SJSA1 (cell line): ENCODE measurements at places on chromosomes 11 and 22. TPM values are rescaled to one million over a fixed set of nuclear protein-coding genes. Genes with fewer than 3 reads are reported as not detected.

DNA sequence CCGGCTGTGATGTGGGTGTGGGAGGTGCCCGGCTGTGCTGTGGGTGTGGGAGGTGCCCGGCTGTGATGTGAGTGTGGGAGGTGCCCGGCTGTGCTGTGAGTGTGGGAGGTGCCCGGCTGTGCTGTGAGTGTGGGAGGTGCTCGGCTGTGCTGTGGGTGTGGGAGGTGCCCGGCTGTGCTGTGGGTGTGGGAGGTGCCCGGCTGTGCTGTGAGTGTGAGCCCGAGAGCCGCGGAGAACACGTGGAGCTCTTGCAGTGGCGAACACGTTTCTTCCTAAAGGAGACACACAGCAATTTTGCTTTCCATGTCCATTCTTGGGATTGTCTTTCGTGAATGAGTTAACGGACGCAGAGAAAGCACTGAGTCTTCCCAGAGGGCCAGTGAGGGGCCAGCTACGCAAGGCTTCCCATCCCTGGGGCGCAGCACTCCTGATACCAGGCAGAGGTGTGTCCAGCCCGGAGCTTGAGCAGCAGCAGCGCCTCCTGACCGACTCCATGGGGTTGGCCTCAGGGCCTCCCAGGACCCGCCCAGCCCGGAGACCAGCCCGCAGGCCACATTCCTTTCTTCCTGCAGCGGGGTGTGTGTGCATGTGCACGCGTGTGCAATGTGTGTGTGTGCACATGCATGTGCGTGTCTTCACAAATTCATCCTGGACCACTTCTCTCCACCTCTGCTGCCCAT is 245.0 kb upstream of the B3GAT1 start:
- no peak overlapping the region for H3K4me3 ChIP-seq
- H3K4me1 ChIP-seq = no peaks in the 10 kb centered on the region
- no peak for DNase-seq
- H3K27ac ChIP-seq = no peak overlapping the region
- no peaks in the 10 kb centered on the region for H3K36me3 ChIP-seq

Gene TRIM49
- not detected in 2 replicates for total RNA-seq

GRCh38 chr11:70398834-70399680 is 728 bp downstream of the CTTN start:
- H3K27ac ChIP-seq = peak overlapping the region; percentile 96
- peaks cover 21% of the 10 kb centered on the region for H3K4me1 ChIP-seq

GRCh38 chr11:101438126-101438525 is 145.7 kb downstream of the TRPC6 start:
- H3K27me3 ChIP-seq = no peaks in the 10 kb centered on the region
- H3K4me3 ChIP-seq = no peak overlapping the region
- no peak for DNase-seq
- no peaks in the 10 kb centered on the region for H3K36me3 ChIP-seq

DNA sequence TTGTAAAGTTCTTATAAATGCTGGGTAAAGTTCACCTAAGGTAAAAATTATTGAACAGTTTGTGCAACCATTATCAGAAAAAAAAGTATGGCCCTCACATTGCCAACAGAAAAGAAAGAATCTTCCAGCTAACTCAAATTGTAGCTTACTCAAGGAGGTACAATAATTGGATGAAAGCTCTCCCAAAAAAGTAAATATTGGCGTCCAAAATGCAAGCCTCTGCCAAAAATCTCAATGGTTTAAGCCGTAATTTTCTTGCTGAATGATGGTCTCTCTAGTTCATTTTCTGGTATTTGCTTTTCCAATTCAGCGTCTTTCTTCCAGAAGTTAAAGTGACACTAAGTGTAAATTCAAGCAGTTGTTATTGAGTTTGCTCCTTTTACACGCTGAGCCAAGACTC is 727.3 kb downstream of the LRRC4C start:
- H3K4me1 ChIP-seq = no peaks in the 10 kb centered on the region
- no peak overlapping the region for H3K27ac ChIP-seq
- H3K27me3 ChIP-seq = no peaks in the 10 kb centered on the region
- DNase-seq = no peak
- no peak overlapping the region for H3K4me3 ChIP-seq
- H3K36me3 ChIP-seq = no peaks in the 10 kb centered on the region

GRCh38 chr11:27720277-27720830 is 20.1 kb upstream of the BDNF start:
- H3K4me1 ChIP-seq = peaks cover 30% of the 10 kb centered on the region
- no peaks in the 10 kb centered on the region for H3K36me3 ChIP-seq
- H3K27me3 ChIP-seq = peaks cover 15% of the 10 kb centered on the region
- peak; percentile 68 for DNase-seq

DNA sequence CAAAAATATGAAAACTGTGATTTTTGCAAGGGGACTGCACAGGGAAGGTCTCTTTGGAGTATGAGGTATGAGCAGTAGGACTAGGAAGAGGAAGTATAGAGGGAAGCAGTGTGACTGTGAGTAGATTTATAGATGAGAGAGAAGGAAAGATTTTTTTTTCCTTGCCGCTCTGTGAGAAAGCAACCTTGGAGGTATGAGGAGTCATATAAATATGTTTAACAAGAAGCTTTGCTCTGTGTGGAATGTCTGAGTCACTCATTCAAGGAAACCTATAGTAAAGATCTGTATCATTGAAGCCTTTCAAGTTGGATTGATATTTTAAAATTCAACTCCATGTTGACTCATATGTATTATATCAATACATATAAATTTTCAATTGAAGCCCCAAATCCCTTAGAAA is 26.2 kb downstream of the DNHD1 start:
- H3K36me3 ChIP-seq = no peaks in the 10 kb centered on the region
- no peaks in the 10 kb centered on the region for H3K27me3 ChIP-seq
- no peak overlapping the region for H3K4me3 ChIP-seq
- H3K27ac ChIP-seq = no peak overlapping the region
- peaks cover 7% of the 10 kb centered on the region for H3K4me1 ChIP-seq
